Heart left ventricle (tissue), 16 donors: ENCODE measurements at places on chromosomes 1 and 21.
A peak's percentile ranks its signal among the peaks of the same experiment; 100 is the strongest.

GRCh38 chr1:6367381-6368012, 26.1 kb downstream of the ACOT7 start:
- no peak overlapping the region for H3K4me3 ChIP-seq
- no peak for DNase-seq
- no peaks in the 10 kb centered on the region for H3K36me3 ChIP-seq
- no peaks in the 10 kb centered on the region for H3K4me1 ChIP-seq
- no peak overlapping the region for H3K27ac ChIP-seq
- H3K27me3 ChIP-seq: no peaks in the 10 kb centered on the region

DNA sequence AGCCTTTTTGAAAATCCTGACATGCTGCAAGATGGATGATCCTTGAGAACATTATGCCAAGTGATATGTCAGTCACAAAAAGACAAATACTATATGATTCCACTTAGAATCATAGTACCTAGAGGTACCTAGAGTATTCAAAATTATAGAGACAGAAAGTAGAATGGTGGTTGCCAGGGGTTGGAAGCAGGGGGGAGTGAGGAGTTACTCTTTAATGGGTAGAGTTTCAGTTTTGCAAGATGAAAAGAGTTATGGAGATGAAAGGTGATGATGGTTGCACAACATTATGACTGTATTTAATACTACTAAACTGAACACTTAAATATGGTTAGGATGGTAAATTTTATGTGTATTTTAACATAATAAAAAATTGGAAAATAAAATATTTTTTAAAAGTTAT, 37.9 kb upstream of the PODN start:
- H3K36me3 ChIP-seq: no peaks in the 10 kb centered on the region
- no peak for DNase-seq
- no peak overlapping the region for H3K27ac ChIP-seq
- H3K4me3 ChIP-seq: no peak overlapping the region

GRCh38 chr1:31796707-31797106, 19.1 kb downstream of the SPOCD1 start:
- no peak for DNase-seq
- no peaks in the 10 kb centered on the region for H3K27me3 ChIP-seq
- no peak overlapping the region for H3K27ac ChIP-seq

- H3K36me3 ChIP-seq: no peaks in the 10 kb centered on the region
- DNase-seq: no peak
- peaks cover 26% of the 10 kb centered on the region for H3K4me1 ChIP-seq
- H3K27ac ChIP-seq: no peak overlapping the region
Observed at GRCh38 chr1:66557157-66557556, 23.2 kb downstream of the SGIP1 start.

GRCh38 chr21:37993071-37993470, 76.8 kb upstream of the KCNJ6 start:
- H3K27me3 ChIP-seq: no peaks in the 10 kb centered on the region
- no peak overlapping the region for H3K4me3 ChIP-seq
- H3K27ac ChIP-seq: no peak overlapping the region

DNA sequence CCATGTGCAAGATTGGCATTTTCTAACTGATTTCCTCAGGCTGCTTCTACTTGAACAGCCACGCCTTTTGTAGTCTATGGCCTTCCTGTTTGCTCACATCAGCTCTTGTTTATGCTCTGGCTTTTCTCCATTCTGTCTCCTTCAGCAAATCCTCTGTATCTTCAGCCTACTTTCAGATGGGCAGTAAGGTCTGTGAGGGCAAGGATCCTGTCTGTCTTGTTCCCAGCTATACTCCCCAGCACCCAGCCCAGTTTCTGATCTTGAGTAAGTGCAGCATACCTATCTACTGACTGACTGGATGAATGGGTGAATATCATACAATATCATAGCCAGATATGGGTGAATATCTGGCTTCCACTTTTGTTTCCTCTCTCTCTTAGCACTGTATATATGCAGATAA, 438.1 kb downstream of the LMO4 start:
- H3K4me1 ChIP-seq: no peaks in the 10 kb centered on the region
- DNase-seq: no peak
- no peaks in the 10 kb centered on the region for H3K36me3 ChIP-seq
- no peak overlapping the region for H3K4me3 ChIP-seq

GRCh38 chr1:32063261-32063681, 9.5 kb upstream of the TMEM39B start:
- H3K4me3 ChIP-seq: no peak overlapping the region
- no peak for DNase-seq
- peaks cover 46% of the 10 kb centered on the region for H3K36me3 ChIP-seq
- no peaks in the 10 kb centered on the region for H3K4me1 ChIP-seq

GRCh38 chr1:14539953-14540563, 58.4 kb upstream of the KAZN start:
- H3K27me3 ChIP-seq: no peaks in the 10 kb centered on the region
- no peak overlapping the region for H3K27ac ChIP-seq
- no peak overlapping the region for H3K4me3 ChIP-seq

GRCh38 chr1:170365331-170365730, 166.6 kb upstream of the GORAB start:
- no peaks in the 10 kb centered on the region for H3K27me3 ChIP-seq
- H3K36me3 ChIP-seq: no peaks in the 10 kb centered on the region
- no peaks in the 10 kb centered on the region for H3K4me1 ChIP-seq
- no peak overlapping the region for H3K27ac ChIP-seq
- DNase-seq: no peak

- DNase-seq: no peak
- no peaks in the 10 kb centered on the region for H3K27me3 ChIP-seq
- H3K4me3 ChIP-seq: no peak overlapping the region
- peaks cover 4% of the 10 kb centered on the region for H3K4me1 ChIP-seq
- no peak overlapping the region for H3K27ac ChIP-seq
- H3K36me3 ChIP-seq: no peaks in the 10 kb centered on the region
Observed at GRCh38 chr1:89732643-89733222, 88.1 kb upstream of the LRRC8D start.

GRCh38 chr1:189859385-189859977, 618.2 kb downstream of the BRINP3 start:
- no peak for DNase-seq
- no peaks in the 10 kb centered on the region for H3K4me1 ChIP-seq
- H3K4me3 ChIP-seq: no peak overlapping the region
- no peaks in the 10 kb centered on the region for H3K36me3 ChIP-seq

GRCh38 chr1:86508583-86508969, 38.3 kb upstream of the CLCA4 start:
- no peaks in the 10 kb centered on the region for H3K4me1 ChIP-seq
- H3K27me3 ChIP-seq: no peaks in the 10 kb centered on the region

DNA sequence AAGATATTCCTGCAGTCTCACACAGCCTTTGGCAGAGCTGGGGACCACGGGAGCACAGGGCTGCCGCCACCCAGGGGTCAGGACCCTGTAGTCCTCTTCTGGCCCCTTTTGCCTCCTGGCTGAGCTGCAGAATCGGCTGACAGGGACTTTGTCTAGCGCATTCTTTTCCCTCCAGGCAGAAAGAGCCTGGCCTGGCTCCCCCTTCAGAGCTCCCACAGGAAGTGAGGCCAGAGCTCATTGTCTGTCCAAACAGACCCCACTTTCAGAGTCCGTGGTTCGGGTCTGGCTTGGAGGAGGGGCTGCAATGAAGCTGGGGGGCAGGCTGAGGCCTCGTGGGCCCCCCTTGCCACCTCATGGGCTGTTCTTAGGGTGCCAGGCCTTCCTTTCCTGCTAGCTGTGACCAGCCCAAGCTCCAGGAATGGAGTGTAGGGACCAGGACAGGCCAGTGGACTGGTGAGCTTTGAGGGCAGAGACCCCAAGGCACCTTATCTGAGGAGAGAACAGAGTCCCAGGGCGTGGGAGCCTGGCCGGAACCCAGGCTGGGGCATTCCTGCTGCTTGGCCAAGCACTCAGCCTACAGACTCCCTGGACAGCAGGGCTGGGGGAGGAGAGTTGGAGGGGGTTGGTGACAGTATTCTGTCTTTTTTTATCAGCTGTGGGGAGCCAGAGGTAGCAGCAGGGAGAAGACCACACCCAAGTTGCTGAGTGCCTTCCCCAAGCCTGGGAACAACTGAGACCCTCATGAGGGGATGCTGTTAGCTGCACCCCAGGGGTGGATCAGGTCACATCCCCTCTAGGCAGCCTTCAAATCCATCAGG, 4.7 kb downstream of the CELSR2 start:
- H3K36me3 ChIP-seq: no peaks in the 10 kb centered on the region
- peak overlapping the region; percentile 75 for H3K27ac ChIP-seq

DNA sequence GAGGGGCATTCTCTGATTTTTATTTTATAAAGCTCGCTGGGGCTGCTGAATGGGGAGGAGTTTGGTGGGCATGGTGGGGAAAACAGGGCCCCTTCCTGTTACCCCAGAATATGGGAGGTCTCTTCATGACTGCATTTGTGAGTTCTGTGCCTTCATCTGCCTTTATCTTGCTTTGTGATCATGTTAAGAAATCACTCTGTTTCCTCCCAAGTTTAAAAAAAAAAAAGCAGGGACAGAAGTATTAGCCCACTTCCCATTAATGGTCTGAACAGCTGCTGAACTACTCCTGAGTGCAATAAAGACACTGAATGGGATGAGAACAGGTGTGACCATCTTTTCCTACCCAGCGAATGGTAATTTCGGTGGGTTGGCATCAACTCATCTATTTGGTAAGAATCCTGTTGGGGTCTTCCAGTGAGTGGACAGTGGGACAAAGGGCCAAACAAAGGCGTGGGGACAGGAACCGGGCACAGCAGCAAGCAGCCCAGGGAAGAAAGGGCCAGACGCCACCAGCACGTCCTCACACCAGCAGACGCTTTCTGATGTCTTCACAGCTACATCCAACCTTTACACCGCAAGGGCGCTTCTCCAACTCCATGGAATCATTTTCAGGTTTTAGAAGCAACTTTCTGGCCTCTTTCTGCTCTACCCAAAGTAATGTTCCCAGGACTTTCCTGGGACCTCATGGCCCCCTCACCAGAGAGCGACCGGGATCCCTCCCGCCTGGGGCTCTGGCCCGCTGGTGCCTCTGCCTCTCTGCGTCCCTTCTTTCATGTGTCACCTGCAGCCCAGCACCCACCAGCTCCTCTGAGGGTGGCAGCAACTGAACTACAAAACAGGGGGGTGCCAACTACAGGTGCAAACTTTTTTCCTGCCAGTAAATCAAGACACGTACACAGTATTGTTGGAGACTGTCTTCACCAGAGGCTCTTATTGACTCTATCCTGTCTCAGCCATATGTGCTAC, 160.2 kb downstream of the ADSS2 start:
- no peaks in the 10 kb centered on the region for H3K36me3 ChIP-seq
- H3K4me1 ChIP-seq: no peaks in the 10 kb centered on the region
- H3K4me3 ChIP-seq: no peak overlapping the region
- H3K27me3 ChIP-seq: no peaks in the 10 kb centered on the region
- DNase-seq: no peak

GRCh38 chr1:40530735-40531380, 579 bp upstream of the ZNF684 start:
- no peak for DNase-seq
- H3K36me3 ChIP-seq: peaks cover 9% of the 10 kb centered on the region
- peaks cover 6% of the 10 kb centered on the region for H3K4me1 ChIP-seq
- no peaks in the 10 kb centered on the region for H3K27me3 ChIP-seq
- H3K4me3 ChIP-seq: peak overlapping the region; percentile 75

- no peaks in the 10 kb centered on the region for H3K36me3 ChIP-seq
- H3K4me1 ChIP-seq: no peaks in the 10 kb centered on the region
- H3K27ac ChIP-seq: no peak overlapping the region
- no peak for DNase-seq
Observed at GRCh38 chr1:64320470-64320869, 117.0 kb downstream of the UBE2U start.

GRCh38 chr1:230005040-230005439, 62.0 kb upstream of the GALNT2 start:
- H3K27me3 ChIP-seq: no peaks in the 10 kb centered on the region
- no peaks in the 10 kb centered on the region for H3K4me1 ChIP-seq
- H3K36me3 ChIP-seq: no peaks in the 10 kb centered on the region
- H3K4me3 ChIP-seq: no peak overlapping the region

DNA sequence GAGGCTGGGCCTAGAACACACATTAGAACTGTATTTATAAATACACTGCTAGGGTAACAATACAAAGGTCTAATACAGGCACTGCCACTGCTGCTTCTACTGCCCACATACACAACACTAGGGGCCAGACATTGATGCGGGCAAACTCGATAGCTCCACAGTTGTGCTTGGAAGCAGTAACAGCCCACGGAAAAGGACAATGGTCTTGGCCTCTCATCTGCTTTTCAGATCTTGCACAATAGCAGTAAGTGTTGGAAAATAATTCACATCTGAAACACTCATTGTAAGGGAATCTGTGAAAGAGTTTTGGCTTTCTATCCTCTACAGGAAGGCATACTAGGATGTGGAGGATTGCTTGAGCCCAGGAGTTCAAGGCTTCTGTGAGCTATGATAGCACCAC, 6.9 kb upstream of the SPOCD1 start:
- DNase-seq: no peak
- H3K4me1 ChIP-seq: no peaks in the 10 kb centered on the region
- no peak overlapping the region for H3K27ac ChIP-seq
- H3K27me3 ChIP-seq: no peaks in the 10 kb centered on the region
- no peaks in the 10 kb centered on the region for H3K36me3 ChIP-seq
- H3K4me3 ChIP-seq: no peak overlapping the region

GRCh38 chr1:40945491-40945973, 34.0 kb upstream of the CTPS1 start:
- H3K4me3 ChIP-seq: no peak overlapping the region
- peak overlapping the region; percentile 64 for H3K27ac ChIP-seq
- H3K36me3 ChIP-seq: no peaks in the 10 kb centered on the region
- no peak for DNase-seq

- H3K27ac ChIP-seq: no peak overlapping the region
- H3K4me1 ChIP-seq: no peaks in the 10 kb centered on the region
- H3K36me3 ChIP-seq: no peaks in the 10 kb centered on the region
- H3K4me3 ChIP-seq: no peak overlapping the region
- no peak for DNase-seq
Observed at GRCh38 chr1:56097713-56098112, 481.6 kb downstream of the PLPP3 start.

- H3K27me3 ChIP-seq: peaks cover 8% of the 10 kb centered on the region
- no peaks in the 10 kb centered on the region for H3K36me3 ChIP-seq
- H3K27ac ChIP-seq: no peak overlapping the region
- H3K4me1 ChIP-seq: peaks cover 49% of the 10 kb centered on the region
Observed at GRCh38 chr1:47590523-47591225, 152.8 kb downstream of the FOXD2 start.

DNA sequence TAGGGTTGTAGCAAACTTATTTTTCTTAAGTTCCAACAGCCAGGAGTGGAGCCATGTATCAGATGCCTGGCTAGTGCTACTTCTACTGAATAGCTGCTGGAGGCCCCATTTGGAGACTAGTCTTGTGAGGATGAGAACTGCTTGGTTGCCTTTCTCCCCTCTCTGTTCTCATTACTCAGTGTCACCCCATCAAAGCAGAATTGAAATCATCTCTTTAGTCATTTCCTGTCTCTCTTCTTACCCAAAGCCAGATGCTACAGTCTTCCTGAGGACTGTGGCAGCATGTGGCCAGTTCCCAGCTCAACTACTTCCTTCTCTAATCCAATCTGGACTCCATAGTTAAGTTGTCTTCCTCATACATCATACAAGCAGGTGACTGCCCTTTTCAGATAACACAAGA, 197.5 kb downstream of the BRINP2 start:
- no peaks in the 10 kb centered on the region for H3K36me3 ChIP-seq
- DNase-seq: no peak
- no peaks in the 10 kb centered on the region for H3K4me1 ChIP-seq
- no peak overlapping the region for H3K4me3 ChIP-seq
- H3K27me3 ChIP-seq: no peaks in the 10 kb centered on the region
- no peak overlapping the region for H3K27ac ChIP-seq

- no peak overlapping the region for H3K4me3 ChIP-seq
- no peak overlapping the region for H3K27ac ChIP-seq
- DNase-seq: no peak
- H3K36me3 ChIP-seq: peaks cover 44% of the 10 kb centered on the region
Observed at GRCh38 chr1:7987528-7987927, 26.0 kb downstream of the PARK7 start.

- DNase-seq: peak; percentile 53
- peaks cover 57% of the 10 kb centered on the region for H3K4me1 ChIP-seq
- H3K4me3 ChIP-seq: no peak overlapping the region
- no peaks in the 10 kb centered on the region for H3K27me3 ChIP-seq
- peaks cover 78% of the 10 kb centered on the region for H3K36me3 ChIP-seq
Observed at GRCh38 chr1:8361198-8361849, 43.4 kb downstream of the SLC45A1 start.
